ENCODE measurements at places on chromosomes 7 and 10.

- no peak for DNase-seq
Measured at GRCh38 chr7:111784296-111784695, 222.0 kb upstream of the IMMP2L start.

DNA sequence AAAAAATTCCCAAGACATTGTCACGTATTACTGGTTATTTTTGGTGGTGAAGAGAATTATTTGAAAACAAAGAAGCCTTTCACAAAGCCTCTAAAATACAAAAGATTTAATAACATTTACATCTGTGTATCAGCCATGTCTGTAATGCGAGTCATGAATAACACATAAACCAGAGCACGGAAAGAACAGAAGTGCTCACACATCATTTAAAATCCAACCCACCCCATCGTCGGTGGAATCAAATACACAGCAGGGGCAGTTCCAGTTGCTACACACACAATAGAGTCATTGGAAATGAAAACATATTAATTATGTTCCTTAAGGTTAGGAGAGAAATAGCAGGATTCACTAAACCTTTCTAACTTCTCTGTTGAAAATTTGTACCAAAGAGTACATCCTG lies 1097.3 kb downstream of the KCNMA1 start:
- DNase-seq: no peak

- peak; percentile 33 for DNase-seq
Measured at GRCh38 chr10:80168162-80168511, 35.6 kb downstream of the PLAC9 start.

DNA sequence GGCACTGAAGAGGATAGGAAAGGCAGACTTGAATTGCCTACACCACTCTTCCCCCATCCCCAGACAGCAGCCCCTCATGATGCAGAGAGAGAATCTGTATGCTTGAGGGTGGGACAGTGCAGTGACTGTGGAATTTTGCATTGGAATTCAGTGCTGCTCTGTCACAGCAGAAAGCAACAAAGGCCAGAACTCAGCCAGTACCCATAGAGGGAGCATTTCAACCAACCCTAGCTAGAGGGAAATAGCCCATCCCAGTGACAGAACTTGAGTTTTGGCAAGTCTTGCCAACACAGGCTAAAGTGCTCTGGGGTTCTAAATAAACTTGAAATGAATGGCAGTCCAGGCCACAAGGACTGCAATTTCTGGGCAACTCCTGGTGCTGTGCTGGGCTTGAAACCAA lies 80.4 kb downstream of the TES start:
- DNase-seq: peak; percentile 11

DNA sequence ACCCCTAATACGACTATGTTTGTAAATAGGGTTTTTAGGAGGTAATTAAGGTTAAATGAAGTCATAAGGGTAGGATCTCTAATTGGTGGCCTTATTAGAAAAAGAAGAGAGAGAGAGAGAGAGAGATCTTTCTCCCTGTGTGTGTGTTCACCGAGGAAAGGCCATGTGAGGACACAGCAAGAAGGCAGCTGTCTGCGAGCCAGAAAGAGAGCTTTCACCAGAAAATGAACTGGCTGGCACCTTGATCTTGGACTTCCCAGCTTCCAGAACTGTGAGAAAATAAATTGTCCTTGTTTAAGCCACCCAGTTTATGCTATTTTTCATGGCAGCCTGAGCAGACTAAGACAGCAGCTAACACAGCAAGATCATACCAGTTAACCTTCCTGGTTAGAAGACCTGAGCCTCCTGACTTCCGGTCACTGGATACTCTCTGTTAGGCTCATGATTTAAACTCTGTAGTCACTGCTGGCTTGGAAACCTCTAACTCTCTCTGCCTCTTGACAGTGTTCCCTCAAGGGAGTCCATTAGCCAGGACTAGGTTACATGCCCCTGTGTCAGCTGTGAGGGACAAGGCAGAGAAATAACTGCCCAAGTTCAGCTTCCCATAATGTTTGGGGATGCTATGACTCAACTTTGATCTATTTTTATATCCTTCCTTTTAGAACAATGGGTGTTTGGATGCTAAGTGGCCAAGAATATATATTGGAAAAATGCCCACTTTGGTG lies 102.3 kb downstream of the DYNC1I1 start:
- no peak for DNase-seq

DNA sequence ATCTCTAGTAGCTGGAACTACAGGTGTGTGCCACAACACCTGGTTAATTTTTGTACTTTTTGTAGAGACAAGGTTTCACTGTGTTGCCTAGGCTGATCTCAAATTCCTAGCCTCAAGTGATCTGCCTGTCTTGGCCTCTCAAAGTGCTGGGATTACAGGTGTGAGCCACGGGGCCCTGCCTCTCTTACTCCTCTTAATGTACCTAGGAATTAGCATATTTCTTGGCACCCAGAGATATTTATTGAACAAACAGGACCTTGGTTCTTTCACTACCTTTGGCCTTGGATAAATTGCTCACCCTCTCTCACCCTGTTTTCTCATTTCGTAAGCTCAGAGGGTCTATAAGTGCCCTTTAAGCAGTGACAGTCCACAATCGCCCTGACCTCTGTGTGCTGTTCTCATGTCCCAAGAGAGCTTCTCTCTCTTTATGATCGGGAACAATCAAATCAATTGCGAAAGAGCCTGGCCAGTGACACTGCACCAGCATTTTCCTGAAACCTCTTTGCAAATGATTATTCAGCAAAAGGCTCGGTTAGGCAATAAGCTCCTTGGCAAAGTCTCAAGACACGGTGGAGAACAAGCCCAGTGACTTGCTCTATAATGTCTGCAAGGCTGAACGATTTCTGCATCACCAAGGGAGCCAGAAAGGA lies 117.7 kb downstream of the APBB1IP start:
- DNase-seq: peak; percentile 85

DNA sequence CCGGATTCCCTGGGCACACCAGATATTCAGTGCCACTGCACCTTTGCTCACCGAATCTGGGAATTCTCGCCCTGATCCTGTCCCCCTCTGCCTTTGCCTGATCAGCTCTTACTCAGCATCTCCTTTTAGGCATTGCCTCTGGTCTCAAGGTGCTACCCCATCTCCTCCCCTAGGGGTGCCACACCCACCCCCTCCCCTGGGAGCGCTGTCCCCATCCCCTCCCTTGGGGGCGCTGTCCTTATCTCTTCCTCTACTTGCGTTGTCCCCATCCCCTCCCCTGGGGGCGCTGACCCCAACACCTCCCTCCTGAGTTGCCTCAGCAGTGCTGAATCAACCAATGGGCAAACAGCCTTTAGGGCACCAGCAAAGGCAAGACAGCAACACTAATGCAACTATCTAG lies 686.9 kb upstream of the FOXK1 start:
- DNase-seq: no peak

DNA sequence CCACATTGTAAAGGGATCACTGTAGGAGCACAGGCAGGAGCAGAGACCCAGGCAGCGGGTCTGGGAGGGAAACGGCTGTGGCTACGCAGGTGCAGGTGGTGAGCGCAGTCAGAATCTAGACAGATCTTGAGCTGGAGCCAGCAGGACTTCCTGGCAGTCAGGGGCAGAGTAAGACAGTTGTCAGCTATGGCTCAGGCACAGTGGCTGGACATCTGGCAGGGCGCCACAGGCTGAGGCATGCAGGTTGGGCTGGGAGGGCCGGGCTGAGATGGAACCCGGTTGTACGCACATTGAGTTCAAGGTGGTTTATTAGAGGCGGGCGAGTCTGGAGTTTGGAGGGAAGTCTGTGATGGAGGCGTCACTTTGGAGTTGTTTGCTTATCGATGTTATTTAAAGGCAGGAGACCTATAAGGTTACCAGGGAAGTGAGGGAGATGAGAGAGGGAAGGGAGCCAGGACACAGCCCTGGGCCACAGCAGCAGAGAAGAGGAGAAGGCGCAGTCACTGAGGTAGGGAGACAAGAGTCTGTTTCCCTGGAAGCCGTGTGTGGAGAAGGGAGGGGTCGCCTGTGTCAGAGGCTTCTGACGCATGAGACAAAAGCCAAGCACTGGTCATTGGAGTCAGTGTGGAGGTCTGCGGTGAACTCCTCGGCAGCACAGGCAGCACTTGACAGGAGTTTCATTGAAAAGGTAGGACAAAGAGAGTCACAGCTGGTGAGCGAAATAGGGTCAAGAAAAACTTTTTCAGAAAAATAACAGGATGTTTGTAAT lies 73.8 kb downstream of the LANCL2 start:
- DNase-seq: no peak

DNA sequence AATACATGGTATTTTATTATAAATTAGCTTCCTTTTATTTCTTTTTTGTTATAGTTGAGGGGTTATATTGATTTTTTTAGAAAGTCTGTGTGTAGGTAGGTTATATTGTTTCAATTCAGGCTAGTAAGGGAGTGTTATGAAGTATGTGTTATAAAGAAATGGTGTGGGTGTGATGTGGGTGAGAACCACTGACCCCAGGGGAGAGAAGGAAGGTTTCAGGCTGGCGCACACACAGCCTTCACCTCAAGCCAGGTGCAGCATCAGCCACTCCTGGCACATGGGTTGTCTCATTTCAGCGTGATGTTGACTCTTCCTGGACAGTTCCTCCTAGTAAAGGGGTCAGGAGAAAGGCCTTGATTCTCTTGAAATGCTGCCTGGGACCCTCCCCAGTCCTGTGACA lies 291.3 kb downstream of the POU6F2 start:
- DNase-seq: no peak

- DNase-seq: no peak
Measured at GRCh38 chr7:152752200-152752912, 7.2 kb upstream of the ACTR3B start.

DNA sequence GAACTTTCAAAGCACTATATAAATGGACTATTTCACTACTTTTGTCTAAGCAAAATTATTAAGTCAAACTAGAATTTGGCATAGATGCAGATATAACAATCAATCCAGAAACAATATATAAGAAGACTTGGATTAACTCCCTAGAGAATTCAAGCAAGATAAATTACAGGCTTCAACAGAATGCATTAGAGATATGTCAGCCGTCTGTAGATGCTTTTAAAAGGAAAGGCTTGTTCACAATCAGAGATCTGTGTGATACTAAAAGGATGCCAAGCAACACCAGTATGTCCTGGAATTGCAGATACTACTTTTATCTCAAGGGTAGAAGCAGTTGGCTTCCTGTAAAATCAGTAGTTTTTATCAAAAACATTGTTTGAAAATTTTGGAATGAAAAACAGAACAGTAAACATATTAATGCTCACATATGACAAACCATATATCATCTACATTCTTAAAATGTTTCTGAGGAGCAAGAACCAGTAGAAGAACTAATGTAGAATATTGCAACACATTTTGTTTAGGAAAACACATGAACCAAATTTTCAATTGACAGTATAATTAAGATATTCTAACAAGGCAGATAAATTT lies 947.9 kb upstream of the LRRN3 start:
- no peak for DNase-seq

DNA sequence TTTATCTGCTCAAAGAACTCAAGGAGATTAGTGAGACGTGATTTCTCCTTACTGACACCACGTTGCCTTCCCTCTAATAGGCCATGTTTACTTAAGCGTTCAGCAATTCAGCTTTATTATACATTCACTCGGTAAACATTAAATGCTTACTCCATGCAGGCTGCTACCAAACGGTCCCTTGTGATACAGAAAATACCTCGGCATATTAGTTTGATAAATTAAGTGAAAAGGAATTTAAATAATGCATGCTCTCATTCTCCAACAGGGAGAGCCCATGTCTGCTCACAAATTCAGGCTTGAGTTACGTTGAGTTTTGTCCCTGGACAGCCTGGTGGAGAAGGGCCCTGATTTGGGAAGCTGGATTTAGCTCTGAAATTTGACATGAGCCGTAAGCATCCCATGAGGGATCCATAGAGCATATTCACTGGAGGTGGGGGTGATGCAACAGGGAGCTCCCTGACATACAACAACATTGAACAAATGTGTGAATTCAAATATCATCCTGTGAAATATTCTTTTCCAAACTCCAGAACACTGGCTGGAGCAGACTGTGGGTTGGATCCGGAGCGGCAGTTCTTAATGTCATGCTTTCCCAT lies 86.3 kb downstream of the TBXAS1 start:
- DNase-seq: peak; percentile 48

- DNase-seq: no peak
Measured at GRCh38 chr7:124810605-124811004, 45.0 kb upstream of the GPR37 start.

GRCh38 chr7:78296644-78297371 lies 498.2 kb downstream of the PHTF2 start:
- no peak for DNase-seq

DNA sequence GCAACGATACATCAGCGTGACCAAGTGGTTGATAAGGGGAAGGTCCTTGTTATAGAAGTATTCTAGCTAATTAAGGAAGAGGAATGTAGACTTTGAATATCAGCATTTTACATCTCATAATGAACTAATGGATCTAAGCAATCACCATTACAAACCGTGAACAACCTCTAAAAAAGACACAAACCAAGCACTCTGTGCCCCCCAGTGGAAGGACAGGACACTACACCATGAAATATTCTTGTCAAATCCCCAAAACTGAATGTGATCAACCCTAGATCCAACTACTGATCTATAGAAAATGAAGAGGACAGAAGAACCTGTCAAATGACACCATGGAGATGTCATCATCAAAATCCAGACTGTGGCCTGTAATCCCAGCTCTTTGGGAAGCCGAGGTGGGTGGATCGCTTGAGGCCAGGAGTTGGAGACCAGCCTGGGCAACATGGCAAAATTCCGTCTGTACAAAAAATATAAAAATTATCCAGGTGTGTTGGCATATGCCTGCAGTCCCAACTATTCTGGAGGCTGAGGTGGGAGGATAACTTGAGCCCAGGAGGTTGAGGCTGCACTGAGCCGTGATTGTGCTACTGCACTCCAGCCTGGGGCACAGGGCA lies 111.3 kb upstream of the CARD11 start:
- peak; percentile 37 for DNase-seq

Measured in AG10803 (cell line).